ENCODE measurements at places on chromosomes 1 and 21.

DNA sequence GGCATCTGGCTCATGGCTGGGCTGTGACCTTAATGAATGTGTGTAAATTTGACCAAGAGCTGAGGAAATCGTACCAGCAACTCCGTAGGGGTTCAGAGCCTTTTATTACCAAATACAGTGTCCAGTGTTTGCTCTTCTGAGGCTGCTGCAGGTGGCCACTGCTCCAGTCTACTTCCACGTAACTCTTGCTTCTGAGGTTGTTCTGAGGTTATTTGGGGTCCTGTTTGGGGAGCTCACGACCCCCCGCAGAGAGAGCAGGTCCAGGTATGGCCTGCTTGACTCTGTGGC is 33.6 kb downstream of the MAN1C1 start:
- no peak overlapping the region for H3K27ac ChIP-seq
- H3K4me3 ChIP-seq: no peak overlapping the region
- H3K36me3 ChIP-seq: no peaks in the 10 kb centered on the region

GRCh38 chr1:56135069-56135863 is 444.1 kb downstream of the PLPP3 start:
- H3K27me3 ChIP-seq: no peaks in the 10 kb centered on the region
- H3K27ac ChIP-seq: no peak overlapping the region
- DNase-seq: no peak
- no peak overlapping the region for H3K4me3 ChIP-seq
- H3K4me1 ChIP-seq: no peaks in the 10 kb centered on the region

DNA sequence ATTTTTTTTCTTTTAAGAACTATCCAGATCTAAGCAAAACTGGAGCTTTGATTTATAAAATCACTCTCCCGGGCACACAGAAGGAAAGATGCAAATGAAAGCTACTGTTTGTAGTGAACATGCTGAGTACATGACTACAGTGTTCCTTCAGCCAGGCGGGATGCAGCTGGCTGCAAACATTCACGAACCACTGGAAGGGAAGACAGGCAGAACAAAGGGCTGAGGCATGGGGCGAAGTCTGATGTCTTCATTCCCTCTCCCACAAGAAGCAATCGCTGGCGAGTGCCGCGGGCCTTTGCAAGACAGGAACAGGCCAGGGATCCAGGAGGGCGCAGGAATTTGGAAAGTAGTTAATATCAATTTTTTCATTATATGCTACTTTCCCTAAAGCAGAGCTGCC is 257.9 kb upstream of the AJAP1 start:
- no peaks in the 10 kb centered on the region for H3K36me3 ChIP-seq
- H3K27ac ChIP-seq: no peak overlapping the region
- H3K4me3 ChIP-seq: no peak overlapping the region
- no peaks in the 10 kb centered on the region for H3K27me3 ChIP-seq
- H3K4me1 ChIP-seq: no peaks in the 10 kb centered on the region

- H3K4me3 ChIP-seq: no peak overlapping the region
- DNase-seq: no peak
- no peak overlapping the region for H3K27ac ChIP-seq
- H3K36me3 ChIP-seq: no peaks in the 10 kb centered on the region
- no peaks in the 10 kb centered on the region for H3K27me3 ChIP-seq
Observed at GRCh38 chr1:10646347-10646861, 150.0 kb downstream of the CASZ1 start.

DNA sequence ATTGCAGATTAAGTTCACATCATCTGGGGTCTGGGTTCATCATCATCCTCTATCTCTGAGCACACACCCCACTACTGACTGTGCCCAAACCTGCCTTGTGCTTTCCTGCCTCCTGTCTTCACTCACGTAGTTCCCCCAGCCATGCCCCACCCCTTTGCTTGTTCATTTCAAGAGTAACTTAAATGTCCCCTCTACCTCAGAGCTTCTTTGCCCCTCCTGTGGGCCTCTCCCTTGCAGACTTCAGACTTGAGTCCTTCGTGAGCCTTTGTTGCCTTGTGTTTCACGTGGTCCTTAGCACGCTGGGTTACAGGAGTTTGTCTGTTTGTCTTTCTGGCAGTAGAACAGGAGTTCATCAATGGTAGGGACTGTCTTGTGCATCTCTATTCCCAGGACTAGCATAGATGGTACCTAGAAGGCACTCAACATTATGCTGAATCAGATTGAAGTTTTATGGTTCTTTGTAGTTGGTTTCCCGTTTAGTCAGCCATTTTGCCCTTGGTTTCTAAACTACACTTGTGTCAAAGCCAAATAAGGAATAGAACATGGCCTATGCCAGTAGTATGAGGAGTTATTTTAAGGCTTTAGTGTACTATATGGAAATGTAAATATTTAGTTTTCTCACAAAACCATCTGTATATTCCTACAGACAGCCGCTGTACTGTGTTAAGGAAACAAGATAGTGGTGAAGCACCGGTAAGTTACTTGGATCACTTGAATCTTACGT is 86.2 kb downstream of the TTC3 start:
- no peaks in the 10 kb centered on the region for H3K27me3 ChIP-seq
- no peak overlapping the region for H3K27ac ChIP-seq
- H3K4me3 ChIP-seq: no peak overlapping the region
- no peaks in the 10 kb centered on the region for H3K36me3 ChIP-seq
- no peaks in the 10 kb centered on the region for H3K4me1 ChIP-seq
- no peak for DNase-seq

DNA sequence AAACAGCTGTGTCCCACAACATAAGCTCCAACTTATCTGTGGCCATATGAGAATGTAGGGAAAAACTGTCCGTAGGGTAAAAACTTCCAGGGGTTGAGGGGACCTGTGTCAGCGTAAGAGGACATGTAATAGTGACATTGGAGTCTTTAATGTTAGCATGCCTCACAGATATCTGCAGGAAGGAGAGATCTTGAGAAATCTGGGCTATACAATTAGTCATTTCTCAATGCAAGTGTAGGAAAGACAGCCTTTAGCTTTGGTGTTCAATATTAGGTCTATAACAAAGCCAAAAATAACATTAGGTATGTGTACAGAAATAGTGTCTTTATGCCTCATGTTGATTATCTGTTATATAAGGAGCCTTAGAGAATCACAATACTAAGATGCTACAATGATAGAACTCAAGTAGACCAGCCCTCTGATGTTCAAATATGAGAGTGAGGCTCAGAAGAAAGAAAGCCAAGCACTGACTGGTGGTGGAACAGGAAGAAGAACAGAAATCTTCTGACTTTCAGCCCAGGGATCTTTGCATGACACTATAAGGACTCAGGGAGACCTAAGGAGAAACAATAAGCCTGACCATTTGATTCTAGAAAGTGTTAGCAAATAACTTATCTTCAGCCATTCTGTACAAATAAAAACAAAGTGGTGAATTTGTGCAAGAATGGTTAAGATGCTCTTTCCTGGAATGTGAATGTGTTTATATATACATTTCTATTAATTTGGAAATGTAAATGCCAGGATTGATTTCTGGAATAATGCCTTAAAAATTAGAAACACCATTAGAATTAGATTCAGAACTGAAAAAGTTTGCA is 152.6 kb downstream of the ZC3H11B start:
- no peak overlapping the region for H3K4me3 ChIP-seq
- no peaks in the 10 kb centered on the region for H3K27me3 ChIP-seq
- no peaks in the 10 kb centered on the region for H3K4me1 ChIP-seq
- no peak overlapping the region for H3K27ac ChIP-seq

Data from ovary (tissue), 10 donors.